ENCODE measurements at places on chromosomes 3 and 15. TPM values are rescaled to one million over a fixed set of nuclear protein-coding genes. Genes with fewer than 3 reads are reported as not detected.

- no peaks in the 10 kb centered on the region for H3K36me3 ChIP-seq
- no peaks in the 10 kb centered on the region for H3K27me3 ChIP-seq
- H3K4me1 ChIP-seq = no peaks in the 10 kb centered on the region
- no peak for DNase-seq
These were observed 255.7 kb upstream of the TBL1XR1 start for GRCh38 chr3:177452831-177453450.

DNA sequence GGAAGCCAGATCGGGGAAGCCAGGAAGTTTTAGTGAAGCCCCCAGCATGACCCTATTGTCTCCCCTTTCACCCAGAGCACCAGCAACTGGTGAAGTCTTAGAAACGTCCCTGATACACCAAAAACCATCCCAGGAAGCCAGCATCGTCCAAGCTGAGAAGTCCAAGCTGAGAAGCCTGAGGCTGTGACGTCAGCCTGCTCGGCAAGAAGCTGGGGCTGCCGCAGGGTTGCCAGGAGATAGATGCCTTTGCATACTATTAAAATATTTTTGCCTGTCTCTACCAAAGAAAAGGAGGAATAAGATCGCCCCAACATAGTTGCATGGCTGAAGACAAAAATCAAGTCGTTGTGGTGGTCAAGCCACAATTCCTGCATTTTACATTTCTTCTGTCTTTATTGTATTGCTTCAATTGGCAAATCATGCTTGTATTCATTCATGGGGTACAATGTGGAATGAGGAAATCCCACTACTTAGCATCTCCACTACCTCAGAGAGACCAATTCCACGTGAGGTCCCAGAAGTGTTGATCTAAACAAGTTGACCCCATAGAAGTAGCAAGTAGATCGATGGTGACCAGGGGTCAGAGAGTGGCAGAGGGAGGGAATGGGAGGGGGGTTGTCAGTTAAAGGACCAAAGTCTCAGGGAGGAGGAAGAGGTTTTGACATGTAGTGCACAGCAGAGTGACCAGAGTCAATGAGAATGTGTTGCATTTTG lies 19.6 kb upstream of the EMC3 start:
- peaks cover 13% of the 10 kb centered on the region for H3K36me3 ChIP-seq
- no peak overlapping the region for H3K4me3 ChIP-seq
- H3K27ac ChIP-seq = no peak overlapping the region
- DNase-seq = no peak
- H3K4me1 ChIP-seq = peaks cover 25% of the 10 kb centered on the region
- H3K27me3 ChIP-seq = peaks cover 2% of the 10 kb centered on the region

DNA sequence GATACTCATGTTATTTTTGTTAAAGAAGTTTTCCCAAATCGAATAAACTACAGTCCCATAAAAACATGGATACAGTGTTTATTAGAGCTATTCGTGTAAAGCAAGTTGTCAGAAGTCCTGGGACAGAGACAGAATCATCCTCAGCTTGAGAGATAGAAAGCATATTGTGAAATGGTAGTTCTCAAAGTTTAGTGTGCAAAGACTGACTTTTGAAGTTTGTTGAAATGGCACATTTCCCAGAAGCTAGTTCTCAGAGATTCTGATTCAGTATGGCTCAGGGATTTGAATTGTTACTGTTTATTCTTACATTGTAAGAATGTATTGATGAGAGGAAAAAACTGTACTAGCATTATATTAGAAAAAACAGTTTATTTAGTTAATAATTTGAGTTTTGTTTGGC lies 22.1 kb downstream of the GABRR3 start:
- peaks cover 6% of the 10 kb centered on the region for H3K27me3 ChIP-seq
- H3K36me3 ChIP-seq = no peaks in the 10 kb centered on the region
- H3K4me3 ChIP-seq = no peak overlapping the region
- H3K27ac ChIP-seq = no peak overlapping the region

DNA sequence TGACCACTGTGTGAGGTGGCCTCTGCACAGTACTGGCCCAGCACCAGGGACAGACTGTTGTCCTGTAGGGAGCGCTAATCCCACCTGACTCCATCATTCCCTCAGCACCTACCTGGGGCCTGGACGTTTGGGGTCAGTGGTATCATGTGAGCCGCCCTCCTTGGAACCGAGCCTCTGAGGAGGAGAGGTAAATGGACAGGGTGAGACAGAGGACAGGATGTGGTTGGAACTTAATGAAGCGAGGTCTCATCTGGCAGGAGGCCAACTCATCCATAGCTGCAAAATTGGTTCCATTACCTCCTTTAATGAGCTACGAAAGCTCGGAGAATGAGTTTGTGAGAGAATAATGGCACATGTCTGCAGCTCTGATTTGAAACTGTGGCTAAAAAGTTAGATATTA lies 13.9 kb downstream of the MAPKAPK3 start:
- H3K27me3 ChIP-seq = no peaks in the 10 kb centered on the region
- no peaks in the 10 kb centered on the region for H3K36me3 ChIP-seq
- no peak for DNase-seq
- no peak overlapping the region for H3K27ac ChIP-seq

DNA sequence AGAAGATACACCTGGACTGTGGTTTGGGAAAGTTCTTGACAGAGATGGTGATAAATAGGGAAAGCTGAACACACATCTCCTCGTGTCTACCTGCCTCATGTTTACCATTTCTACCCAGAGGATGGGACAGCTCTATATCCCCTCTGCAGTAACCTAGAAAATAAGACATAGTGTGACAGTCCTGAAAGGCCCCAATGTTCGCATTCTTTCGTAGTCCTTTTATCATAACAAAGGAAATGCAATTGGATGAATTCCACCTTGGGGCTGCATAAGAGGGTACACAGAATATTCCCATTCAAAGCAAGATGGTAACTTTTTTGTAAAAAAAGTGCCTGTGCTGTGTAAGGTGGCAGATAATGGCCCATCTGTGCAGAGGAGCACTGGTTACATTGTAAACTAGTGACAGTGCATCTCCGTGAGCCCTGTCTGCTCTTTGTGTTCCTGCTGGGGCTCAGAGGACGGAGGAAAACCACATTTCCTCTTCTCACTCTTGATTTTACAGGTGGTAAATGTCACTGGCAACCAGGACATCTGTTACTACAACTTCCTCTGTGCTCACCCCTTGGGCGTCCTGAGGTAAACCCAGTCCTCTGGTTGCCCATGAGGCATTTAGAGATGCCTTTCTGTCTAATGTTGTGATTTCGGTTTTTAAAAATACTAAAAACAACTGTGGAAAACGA lies 74.3 kb downstream of the SIDT1 start:
- no peak for DNase-seq
- no peak overlapping the region for H3K27ac ChIP-seq
- no peak overlapping the region for H3K4me3 ChIP-seq

DNA sequence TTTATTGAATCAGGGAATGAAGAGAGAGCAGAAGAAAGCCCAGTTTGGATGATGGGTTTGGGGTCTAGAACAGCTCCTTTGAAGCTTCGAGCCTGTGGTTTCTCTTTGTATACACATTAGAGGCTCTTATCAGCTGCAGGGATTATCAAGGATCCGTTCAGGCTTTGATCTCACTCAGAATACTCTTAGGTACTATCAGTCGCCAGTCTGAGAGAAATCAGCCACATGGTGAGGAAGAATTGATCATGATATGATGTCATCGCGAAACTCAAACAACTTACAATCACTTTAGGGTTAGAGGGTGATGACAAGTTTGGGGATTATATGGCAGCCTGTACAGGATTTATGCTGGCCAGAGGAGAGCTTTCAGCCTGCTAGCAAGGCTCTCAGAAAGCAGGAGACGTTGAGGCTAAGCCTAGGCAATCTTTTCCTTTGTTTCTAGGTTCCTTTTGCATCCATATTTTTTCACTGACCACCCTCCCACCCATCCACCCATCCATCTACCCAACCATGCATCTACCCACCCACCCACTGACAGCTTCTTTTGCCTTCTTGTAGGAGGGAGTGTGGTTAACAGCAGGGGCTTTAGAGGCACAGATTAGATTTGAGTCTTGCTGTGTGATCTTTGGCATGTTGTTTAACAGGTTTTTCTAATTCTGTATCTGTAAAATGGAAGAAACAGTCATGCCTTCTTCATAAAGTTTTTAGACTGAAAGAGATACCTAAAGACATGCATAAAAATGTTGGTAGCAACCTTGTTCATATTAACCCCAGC lies 330.4 kb upstream of the LRRFIP2 start:
- H3K36me3 ChIP-seq = no peaks in the 10 kb centered on the region
- DNase-seq = no peak
- no peaks in the 10 kb centered on the region for H3K4me1 ChIP-seq
- H3K27ac ChIP-seq = no peak overlapping the region
- peaks cover 16% of the 10 kb centered on the region for H3K27me3 ChIP-seq

DNA sequence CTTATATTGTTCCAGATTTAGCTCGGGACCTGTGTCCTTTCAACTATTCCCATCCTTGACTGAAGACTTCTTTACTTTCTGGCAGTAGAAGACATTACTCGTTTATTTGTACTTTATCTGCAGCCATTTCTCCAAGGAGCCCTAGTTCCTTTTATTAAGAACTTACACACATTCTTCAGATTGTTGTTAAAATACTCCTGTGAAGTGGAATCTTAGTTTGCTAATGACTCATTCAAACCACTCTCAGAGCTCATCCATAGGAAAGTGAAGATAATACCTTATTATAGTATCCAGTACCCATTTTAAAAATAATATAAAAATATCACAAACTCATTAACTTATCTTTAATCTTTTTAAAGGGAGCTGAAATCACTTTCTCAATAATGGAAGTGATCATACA lies 63.5 kb downstream of the C3orf70 start:
- no peaks in the 10 kb centered on the region for H3K36me3 ChIP-seq
- DNase-seq = peak; percentile 37
- H3K4me3 ChIP-seq = no peak overlapping the region
- peaks cover 13% of the 10 kb centered on the region for H3K27me3 ChIP-seq
- H3K4me1 ChIP-seq = peaks cover 38% of the 10 kb centered on the region

- peaks cover 9% of the 10 kb centered on the region for H3K4me1 ChIP-seq
- DNase-seq = no peak
- H3K27me3 ChIP-seq = peaks cover 19% of the 10 kb centered on the region
- peak overlapping the region; percentile 59 for H3K4me3 ChIP-seq
- H3K36me3 ChIP-seq = no peaks in the 10 kb centered on the region
- H3K27ac ChIP-seq = no peak overlapping the region
These were observed 721 bp downstream of the ADAMTS7 start for GRCh38 chr15:78810362-78811123.

GRCh38 chr15:41980654-41981323 lies 8.4 kb upstream of the EHD4 start:
- H3K36me3 ChIP-seq = no peaks in the 10 kb centered on the region
- peaks cover 13% of the 10 kb centered on the region for H3K27me3 ChIP-seq
- peaks cover 29% of the 10 kb centered on the region for H3K4me1 ChIP-seq
- DNase-seq = no peak

DNA sequence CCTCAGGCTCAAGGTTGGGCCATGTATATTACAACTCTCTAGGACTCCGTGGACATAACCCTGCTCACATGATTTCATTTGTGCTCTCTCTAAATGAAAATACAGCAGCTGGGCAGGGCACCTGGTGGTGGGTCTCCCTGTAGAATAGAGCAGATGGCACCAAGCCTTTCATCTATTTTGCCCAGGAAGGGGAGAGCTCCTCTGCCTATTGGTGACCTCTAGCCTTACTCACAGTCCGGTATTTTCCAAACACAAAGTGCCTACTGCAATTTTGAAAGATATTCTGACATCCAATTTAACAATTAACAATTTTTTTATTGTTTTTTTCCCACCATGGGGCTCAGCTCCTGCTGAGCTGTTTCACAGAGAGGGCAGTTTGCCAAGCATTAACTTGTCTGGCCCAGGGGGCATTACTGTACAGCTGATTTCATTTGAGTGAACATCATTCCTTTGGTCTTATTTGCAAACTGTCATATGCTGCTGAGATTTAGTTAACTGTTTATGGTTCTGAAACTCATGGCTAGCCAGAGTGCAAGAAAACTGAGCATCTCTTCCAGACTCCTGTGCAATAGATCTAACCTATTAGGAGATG lies 474.0 kb downstream of the EPHB1 start:
- H3K27ac ChIP-seq = no peak overlapping the region
- peaks cover 9% of the 10 kb centered on the region for H3K27me3 ChIP-seq
- H3K36me3 ChIP-seq = no peaks in the 10 kb centered on the region
- no peaks in the 10 kb centered on the region for H3K4me1 ChIP-seq

DNA sequence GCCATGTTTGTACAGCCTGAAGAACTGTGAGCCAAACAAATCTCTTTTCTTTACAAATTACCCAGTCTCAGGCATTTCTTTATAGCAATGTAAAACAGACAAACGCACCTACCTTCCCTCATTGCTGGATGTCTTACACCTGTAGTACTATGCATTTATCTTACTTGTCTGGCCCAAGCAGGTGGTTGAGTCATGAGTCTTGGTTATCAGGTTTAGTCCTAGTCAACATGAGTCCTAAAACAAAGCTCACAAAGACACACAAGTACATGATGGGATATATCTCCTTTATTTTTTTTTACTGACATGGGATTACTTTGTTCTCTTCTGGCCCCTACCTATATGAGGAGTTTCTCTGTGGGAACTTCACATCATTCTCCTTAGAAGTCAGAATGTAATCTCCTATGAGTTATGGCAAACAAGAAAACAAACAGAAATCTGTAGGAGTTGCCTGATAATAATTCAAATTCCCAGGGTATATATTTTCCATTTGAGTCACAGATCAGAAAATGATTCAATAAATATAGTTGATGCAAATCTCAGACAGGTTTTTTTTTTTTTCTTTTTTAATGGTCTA lies 33.6 kb upstream of the PLSCR2 start:
- H3K27me3 ChIP-seq = no peaks in the 10 kb centered on the region
- H3K27ac ChIP-seq = peak overlapping the region; percentile 68
- no peak for DNase-seq
- H3K36me3 ChIP-seq = no peaks in the 10 kb centered on the region
- peaks cover 56% of the 10 kb centered on the region for H3K4me1 ChIP-seq

DNA sequence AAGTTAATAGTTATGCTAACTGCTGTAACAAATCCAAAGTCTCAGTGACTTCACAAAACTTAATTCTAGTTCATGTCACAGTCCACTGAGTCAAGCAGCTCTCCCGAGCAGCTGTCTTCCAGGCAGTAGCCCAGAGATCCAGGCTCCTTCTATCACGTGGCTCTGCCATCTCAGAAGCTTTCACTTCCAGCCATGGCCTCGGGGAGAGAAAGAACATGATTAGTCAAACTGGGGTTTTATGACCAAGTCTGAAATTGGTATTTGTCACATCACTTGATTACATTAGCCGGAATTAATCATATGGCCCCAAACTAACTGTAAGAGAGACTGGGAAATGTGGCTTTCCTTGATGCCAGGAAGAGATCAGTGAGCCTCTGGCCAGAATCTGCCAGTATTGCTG lies 70.2 kb upstream of the DGKG start:
- H3K4me1 ChIP-seq = peaks cover 31% of the 10 kb centered on the region
- peak overlapping the region; percentile 50 for H3K4me3 ChIP-seq
- peak; percentile 77 for DNase-seq
- peaks cover 9% of the 10 kb centered on the region for H3K27me3 ChIP-seq
- H3K36me3 ChIP-seq = no peaks in the 10 kb centered on the region

Gene GPR62
- not detected for total RNA-seq

Gene CSTA
- not detected for total RNA-seq

Gene CCDC13
- not detected for total RNA-seq

Gene HES1
- total RNA-seq = 8.3 TPM

Gene EMC7
- 163 TPM for total RNA-seq

Gene DAZL
- not detected for total RNA-seq

Data from HFFc6 (cell line).